ENCODE measurements at places on chromosomes 6 and 20. TPM values are rescaled to one million over a fixed set of nuclear protein-coding genes. Genes with fewer than 3 reads are reported as not detected.
A peak's percentile ranks its signal among the peaks of the same experiment; 100 is the strongest.

The OR2J3 gene
- not detected for total RNA-seq

The GINS1 gene
- total RNA-seq, result 31.1 TPM

The HS3ST5 gene
- total RNA-seq, result not detected

The PRPF6 gene
- total RNA-seq, result 60.4 TPM

GRCh38 chr6:32149932-32150870, 1.5 kb downstream of the PRRT1 start:
- no peak for DNase-seq

GRCh38 chr6:157821342-157822033, 1.6 kb upstream of the SNX9 start:
- DNase-seq, result no peak

DNA sequence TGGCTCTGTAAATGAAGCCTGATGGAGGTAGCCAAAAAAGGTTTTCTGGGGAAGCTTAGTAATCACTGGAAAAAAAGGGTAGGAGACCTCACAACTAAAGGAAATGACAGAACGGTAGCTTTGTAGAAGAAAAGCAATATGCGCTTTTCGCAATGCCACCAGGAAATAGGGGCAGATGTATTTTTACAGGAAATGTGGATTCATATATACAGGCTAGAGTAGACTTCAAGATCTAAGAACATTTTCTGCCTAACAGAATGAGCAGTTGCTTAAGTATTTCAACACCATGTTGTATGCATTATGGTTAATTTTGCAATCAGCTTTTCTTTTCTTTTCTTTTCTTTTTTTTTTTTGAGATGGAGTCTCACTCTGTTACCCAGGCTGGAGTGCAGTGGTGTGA, 219.6 kb downstream of the CD83 start:
- DNase-seq, result no peak

DNA sequence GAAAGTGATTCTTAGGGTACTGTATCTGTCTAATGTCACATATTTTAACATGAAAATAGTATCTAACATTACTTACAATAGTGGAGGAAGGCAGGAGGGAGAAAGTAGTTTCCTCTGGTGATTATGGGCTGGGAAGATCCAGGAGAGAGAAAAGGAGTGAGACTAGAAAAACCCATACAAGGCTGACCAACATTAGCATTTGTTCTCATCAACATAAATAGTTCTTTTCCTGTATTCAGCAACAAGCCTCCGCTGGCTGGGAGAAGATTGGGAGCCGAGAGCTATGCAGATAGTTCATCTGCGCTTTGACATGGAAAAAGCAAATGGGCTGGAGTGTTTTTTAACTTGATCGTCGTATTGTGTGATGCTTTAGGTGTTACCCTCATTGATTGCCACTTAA, 239.4 kb downstream of the PHACTR1 start:
- no peak for DNase-seq

DNA sequence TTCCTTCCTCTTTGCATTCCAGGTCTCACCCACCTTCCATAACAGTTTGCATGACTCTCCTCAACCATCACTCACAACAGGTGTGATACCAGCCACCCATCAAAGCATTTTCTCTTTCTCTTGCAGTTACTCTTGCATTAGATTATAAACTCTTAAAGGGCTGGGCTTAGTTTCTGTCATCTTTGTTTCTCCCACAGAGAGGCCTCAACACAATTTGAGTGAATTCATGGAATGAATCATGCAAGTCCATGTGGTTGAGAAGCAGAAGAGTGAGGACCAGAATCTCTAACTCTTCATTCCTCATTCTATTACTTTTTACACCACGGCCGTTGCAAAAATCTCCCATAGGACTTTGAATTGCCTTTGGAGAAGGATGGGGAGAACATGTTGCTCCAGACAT, 31.4 kb downstream of the OGFRL1 start:
- DNase-seq, result no peak

GRCh38 chr6:6875818-6876470, 231.8 kb upstream of the RREB1 start:
- peak; percentile 96 for DNase-seq

The CTCFL gene
- total RNA-seq, result not detected

- no peak for DNase-seq
Measured at GRCh38 chr6:13071550-13072345, 256.6 kb downstream of the TBC1D7 start.

DNA sequence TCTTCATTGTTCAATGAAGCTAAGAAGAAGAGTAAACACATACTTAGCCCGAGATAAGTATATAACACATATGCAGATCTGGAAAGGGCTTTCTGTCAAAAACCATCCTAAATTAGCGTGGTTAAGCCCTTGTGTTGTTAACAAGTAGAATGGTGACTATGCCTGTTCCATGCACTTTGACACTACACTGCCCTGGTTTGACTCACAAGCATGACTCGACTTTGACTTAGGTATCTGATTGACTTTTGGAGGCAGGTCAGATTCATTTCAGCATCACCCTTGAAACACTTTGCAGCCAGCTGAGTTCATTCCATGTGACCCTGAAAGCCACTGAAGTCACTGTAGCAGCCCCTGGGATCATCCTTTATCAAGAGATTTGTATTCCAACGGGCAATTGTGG, 239.8 kb downstream of the TBX18 start:
- DNase-seq, result peak; percentile 71

The DDO gene
- 3.3 TPM for total RNA-seq

GRCh38 chr6:27809939-27810767, 102.0 kb downstream of the OR2B2 start:
- peak; percentile 96 for DNase-seq

DNA sequence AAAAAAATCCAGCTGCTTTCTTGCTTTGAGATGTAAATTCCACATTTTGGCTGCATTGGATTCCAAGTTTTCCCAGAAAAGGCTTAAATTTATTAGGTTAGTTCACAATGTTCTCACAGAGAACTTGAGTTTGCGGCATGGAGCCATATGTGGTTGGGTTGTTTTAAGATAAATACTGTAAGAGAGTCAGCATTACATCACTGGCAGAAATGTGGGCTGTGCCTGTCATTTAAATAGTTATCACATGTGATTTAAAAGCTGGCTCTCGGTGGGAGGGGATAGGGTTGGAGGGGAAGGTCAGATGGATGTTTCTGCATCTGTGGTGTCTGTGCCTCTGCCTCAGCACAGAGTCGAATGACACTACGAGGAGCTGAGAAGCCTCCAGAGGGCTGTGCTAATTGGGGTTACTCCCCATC, 73.8 kb upstream of the SCP2D1 start:
- peak; percentile 86 for DNase-seq

- no peak for DNase-seq
Measured at GRCh38 chr20:22159276-22159675, 425.1 kb downstream of the FOXA2 start.

DNA sequence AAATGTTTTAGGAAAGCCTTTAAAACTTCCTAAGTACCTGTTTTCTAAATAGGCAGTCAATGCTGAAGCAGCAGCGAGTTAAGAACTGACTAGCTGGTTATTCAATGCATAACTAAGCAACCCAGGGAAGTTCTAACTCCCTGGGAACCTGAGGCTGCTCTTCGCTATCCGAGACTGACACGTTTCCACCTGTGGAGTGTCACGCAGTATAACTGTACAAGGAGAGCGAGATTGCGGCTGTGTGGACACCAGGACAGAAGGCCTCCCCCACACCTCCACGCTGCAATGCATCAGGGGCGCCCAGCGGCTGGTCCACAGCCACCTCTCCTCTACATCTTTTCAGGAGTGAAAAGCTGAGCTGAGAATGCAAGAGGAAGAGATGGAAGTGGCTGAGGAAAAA, 8.0 kb downstream of the PXDC1 start:
- no peak for DNase-seq

The CCN6 gene
- not detected for total RNA-seq

GRCh38 chr20:31237763-31238162, 19.7 kb upstream of the DEFB115 start:
- DNase-seq, result no peak
